Fibroblast of villous mesenchyme (primary cell): ENCODE measurements at places on chromosomes 2 and 18.

DNA sequence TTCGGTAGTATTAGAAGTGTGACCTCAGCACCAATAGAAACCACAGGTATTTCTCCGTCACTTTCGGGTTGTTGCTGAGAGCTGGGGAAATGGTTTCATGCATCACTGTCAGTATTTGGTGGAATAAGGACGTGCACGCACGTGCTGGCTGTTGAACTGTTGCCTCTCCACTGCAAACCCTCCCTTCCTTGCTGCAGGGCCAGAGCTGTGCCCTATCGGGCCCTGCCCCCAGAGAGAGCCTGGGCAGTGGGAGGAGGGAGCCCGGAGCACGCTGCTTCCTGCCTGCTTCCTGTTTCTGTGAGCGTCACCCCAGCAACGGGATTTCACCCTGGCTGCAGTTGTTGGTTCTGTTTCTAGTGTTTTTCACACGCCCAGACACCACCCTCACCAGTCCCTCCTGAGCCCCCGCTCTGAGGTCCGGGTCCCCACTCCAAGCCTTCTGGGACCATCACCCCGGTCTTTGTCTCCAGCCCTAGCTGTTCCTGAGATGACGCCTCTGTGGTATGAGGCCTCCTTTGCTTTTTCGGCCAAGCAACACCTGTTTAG, 47.4 kb downstream of the LRRFIP1 start:
- DNase-seq = peak; percentile 81

DNA sequence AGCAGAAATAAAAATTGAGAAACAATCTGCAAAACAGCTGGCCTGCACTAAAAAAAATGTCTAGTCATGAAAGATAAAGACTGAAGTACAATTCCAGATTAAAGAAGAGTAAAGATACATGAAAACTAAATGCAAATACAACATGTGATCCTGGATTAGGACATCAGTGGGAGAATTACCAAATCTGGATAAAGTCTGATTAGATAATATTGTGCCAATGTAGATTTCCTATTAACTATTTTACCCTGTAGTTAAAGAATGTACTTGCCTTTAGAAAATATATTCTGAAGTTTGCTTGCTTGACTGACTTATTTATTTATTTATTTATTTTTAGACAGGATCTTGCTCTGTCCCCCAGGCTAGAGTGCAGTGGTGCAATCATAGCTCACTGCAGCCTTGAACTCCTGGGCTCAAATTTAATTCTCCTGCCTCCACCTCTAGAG, 58.7 kb downstream of the ASXL2 start:
- DNase-seq = no peak

GRCh38 chr2:31090188-31090587, 48.1 kb downstream of the GALNT14 start:
- DNase-seq = no peak

GRCh38 chr2:240604939-240605716, 18.6 kb downstream of the CAPN10 start:
- DNase-seq = no peak

GRCh38 chr18:7830468-7830867, 263.4 kb downstream of the PTPRM start:
- DNase-seq = peak; percentile 19

- DNase-seq = peak; percentile 53
Measured at GRCh38 chr2:63888490-63889402, 47.0 kb downstream of the UGP2 start.
